ENCODE measurements at places on chromosomes 7 and 10.

GRCh38 chr10:33133557-33133956, 175.5 kb upstream of the ITGB1 start:
- no peak overlapping the region for H3K27ac ChIP-seq
- no peak overlapping the region for H3K4me3 ChIP-seq
- H3K36me3 ChIP-seq = no peaks in the 10 kb centered on the region
- DNase-seq = no peak
- H3K27me3 ChIP-seq = no peaks in the 10 kb centered on the region
- H3K4me1 ChIP-seq = no peaks in the 10 kb centered on the region

GRCh38 chr10:112945811-112946210, 4.2 kb upstream of the TCF7L2 start:
- no peak for DNase-seq
- no peaks in the 10 kb centered on the region for H3K36me3 ChIP-seq
- no peak overlapping the region for H3K4me3 ChIP-seq
- H3K27me3 ChIP-seq = no peaks in the 10 kb centered on the region
- H3K4me1 ChIP-seq = peaks cover 3% of the 10 kb centered on the region

- no peak overlapping the region for H3K27ac ChIP-seq
- no peak for DNase-seq
- peaks cover 3% of the 10 kb centered on the region for H3K4me1 ChIP-seq
- no peak overlapping the region for H3K4me3 ChIP-seq
- no peaks in the 10 kb centered on the region for H3K36me3 ChIP-seq
Measured at GRCh38 chr7:86768967-86769760, 125.5 kb downstream of the GRM3 start.

DNA sequence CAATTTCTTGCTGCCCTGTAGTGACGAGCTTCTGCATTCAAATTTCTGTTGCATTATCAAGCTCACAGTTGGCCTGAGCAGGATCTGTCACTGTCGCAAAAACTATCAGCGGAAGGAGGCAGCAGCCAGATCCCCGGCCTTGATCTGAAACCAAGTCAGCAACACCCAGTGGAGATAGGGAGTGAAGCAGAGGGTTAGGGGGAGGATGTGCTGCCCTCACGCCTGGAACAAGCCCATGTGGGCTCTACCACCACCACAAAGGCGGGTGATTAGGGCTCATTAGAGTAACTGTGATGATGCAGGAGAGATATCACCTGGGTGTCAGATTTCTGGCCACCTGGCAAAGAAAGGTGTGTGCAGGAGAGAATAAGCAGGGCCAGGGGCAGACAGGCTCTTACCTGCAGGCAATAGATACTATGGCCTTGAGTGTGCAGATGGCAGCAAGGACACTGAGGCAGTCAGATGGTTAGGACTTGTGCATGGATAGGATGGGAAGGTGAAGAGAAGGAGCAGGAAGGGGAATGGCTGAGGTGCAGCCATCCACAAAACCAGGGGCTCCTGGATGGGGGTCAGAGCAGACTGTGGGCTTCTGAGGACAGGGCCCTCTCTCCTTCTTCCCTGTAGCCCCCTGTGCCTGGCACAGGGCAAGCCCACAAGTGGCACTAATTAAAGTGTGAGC, 417.3 kb downstream of the RPS24 start:
- no peak overlapping the region for H3K27ac ChIP-seq
- H3K4me1 ChIP-seq = no peaks in the 10 kb centered on the region
- no peaks in the 10 kb centered on the region for H3K27me3 ChIP-seq
- no peak for DNase-seq
- H3K4me3 ChIP-seq = no peak overlapping the region
- no peaks in the 10 kb centered on the region for H3K36me3 ChIP-seq

GRCh38 chr10:113142601-113143362, 192.7 kb downstream of the TCF7L2 start:
- no peaks in the 10 kb centered on the region for H3K27me3 ChIP-seq
- no peak for DNase-seq
- H3K4me3 ChIP-seq = no peak overlapping the region
- peaks cover 16% of the 10 kb centered on the region for H3K36me3 ChIP-seq
- peaks cover 21% of the 10 kb centered on the region for H3K4me1 ChIP-seq

DNA sequence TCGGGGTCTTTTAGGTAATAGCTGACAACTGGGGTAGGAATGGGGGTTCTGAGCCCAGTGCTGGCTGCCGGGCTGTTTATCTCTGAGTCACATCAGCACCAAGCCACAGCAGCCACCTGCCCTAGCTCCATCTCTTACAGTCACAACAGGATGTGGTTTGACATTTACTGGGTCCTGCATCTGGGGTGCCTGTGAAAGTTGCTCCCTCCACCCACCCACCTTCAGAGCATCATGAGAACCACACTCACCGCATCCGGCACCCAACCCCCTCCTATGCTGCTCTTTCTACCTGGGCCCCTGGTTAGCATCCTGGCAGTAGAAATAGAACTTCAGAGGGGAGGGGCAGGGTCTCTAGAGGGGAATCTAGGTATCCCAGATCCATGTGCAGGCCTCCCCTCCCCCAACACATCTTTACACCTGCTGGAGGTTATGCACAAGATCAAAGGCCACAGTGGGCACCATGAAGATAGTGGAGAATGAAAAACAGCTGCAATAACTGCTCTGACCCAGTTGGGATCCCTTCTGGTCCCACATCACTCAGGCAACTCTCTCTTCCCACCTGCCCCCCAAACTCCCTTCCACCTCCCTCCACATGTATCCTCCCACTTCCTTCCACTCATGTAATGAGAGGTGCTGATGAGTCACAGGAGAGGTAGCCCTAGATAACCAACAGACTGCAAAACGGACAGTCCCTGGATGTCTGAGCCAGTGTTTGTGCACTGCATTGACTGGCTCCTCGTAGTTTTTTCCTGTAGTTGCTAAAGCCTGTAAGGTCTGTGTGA, 38.2 kb downstream of the PRSS2 start:
- no peak overlapping the region for H3K27ac ChIP-seq
- no peak overlapping the region for H3K4me3 ChIP-seq
- no peaks in the 10 kb centered on the region for H3K27me3 ChIP-seq
- DNase-seq = no peak
- H3K4me1 ChIP-seq = peaks cover 10% of the 10 kb centered on the region
- H3K36me3 ChIP-seq = no peaks in the 10 kb centered on the region

DNA sequence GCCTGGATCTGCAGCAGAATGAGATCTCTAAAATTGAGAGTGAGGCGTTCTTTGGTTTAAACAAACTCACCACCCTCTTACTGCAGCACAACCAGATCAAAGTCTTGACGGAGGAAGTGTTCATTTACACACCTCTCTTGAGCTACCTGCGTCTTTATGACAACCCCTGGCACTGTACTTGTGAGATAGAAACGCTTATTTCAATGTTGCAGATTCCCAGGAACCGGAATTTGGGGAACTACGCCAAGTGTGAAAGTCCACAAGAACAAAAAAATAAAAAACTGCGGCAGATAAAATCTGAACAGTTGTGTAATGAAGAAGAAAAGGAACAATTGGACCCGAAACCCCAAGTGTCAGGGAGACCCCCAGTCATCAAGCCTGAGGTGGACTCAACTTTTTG, 21.4 kb downstream of the LRRC17 start:
- H3K4me3 ChIP-seq = no peak overlapping the region
- peak overlapping the region; percentile 44 for H3K27ac ChIP-seq
- no peaks in the 10 kb centered on the region for H3K27me3 ChIP-seq
- H3K4me1 ChIP-seq = peaks cover 8% of the 10 kb centered on the region
- DNase-seq = no peak

DNA sequence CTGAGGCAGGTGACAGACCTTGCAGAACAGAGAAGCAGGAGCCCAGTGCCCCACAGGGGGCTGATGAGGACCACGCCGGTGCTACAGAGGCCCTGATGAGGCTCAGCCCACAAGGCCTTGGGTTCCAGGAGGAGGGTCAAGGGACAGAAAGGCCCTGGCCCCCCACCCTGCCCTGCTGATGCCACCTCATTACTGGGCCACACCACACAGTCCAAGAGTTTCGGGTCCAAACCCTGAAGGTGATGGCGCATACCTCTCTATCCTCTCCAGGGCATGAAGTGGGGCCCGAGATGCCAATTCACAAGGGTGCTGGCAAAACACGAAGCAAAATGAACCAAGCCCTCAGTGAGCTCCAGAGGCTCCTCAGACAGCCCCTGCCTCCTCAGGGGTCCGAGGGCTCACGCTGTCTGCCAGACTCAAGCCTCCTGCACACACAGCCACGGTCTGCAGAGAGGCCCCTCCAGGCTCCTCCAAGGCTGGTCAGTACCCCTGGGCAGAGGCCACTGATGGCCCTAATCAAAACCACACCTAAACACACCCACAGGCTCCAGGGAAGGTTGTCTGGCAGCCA, 32.3 kb downstream of the RASGEF1A start:
- DNase-seq = no peak
- H3K27ac ChIP-seq = no peak overlapping the region
- peaks cover 2% of the 10 kb centered on the region for H3K4me1 ChIP-seq
- H3K36me3 ChIP-seq = no peaks in the 10 kb centered on the region
- peaks cover 7% of the 10 kb centered on the region for H3K27me3 ChIP-seq

DNA sequence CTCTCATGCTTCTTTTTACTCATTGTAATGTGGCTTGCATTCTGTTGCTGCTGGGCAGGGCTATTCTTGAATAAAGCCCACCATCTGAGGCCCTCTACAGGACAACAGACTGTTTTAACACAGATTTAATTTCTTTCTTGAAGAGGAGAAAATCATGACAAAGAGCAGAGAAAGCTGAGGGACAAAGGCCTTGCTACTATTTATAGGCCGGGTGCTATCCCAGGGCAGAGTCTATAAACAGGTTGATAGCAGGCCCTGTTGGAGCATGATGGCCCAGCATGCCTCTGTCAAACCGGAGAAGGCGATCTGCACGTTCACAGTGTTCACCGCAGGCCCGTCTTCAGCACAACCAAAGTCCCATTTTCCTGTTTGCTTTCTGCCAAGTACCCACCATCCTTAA, 3.0 kb downstream of the VIPR2 start:
- H3K4me3 ChIP-seq = peak overlapping the region; percentile 79
- H3K27me3 ChIP-seq = peaks cover 19% of the 10 kb centered on the region
- peaks cover 31% of the 10 kb centered on the region for H3K4me1 ChIP-seq
- no peak for DNase-seq
- H3K27ac ChIP-seq = no peak overlapping the region

- no peak overlapping the region for H3K4me3 ChIP-seq
- H3K36me3 ChIP-seq = no peaks in the 10 kb centered on the region
- H3K27me3 ChIP-seq = no peaks in the 10 kb centered on the region
- H3K4me1 ChIP-seq = no peaks in the 10 kb centered on the region
Measured at GRCh38 chr7:114598946-114599345, 184.3 kb downstream of the FOXP2 start.

GRCh38 chr7:114539575-114539974, 125.0 kb downstream of the FOXP2 start:
- H3K4me1 ChIP-seq = no peaks in the 10 kb centered on the region
- no peak overlapping the region for H3K4me3 ChIP-seq
- H3K27me3 ChIP-seq = no peaks in the 10 kb centered on the region
- H3K27ac ChIP-seq = no peak overlapping the region
- no peaks in the 10 kb centered on the region for H3K36me3 ChIP-seq

DNA sequence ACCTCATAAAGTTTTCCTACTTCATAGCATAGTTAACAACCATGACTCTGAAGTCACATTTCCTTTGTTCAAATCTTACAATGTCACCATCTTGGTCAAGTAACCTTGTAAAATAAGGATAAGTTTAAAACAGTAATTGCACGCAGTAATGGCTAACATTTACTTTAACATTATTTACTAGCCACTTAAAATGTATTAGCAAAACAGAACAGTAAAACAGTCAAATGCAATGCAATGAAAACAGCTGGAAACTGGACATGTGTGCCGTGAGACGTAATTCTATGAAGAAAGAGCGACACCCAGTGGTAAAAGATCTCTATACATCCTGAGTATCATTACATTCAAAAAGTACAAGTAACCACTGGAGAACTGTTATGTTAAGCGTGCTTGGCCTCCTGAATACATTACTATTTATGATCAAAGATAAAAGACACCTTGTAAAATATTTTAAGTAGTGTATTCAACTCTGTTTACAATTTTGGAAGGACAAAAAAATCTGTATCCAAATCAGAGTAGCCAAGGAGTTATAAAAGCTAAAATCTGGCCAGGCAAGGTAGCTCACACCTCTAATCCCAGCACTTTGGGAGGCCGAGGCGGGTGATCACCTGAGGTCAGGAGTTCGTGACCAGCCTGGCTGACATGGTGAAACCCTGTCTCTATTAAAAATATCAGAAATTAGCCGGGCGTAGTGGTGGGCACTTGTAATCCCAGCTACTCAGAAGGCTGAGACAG, 27.2 kb downstream of the ATE1 start:
- no peaks in the 10 kb centered on the region for H3K27me3 ChIP-seq
- DNase-seq = no peak
- H3K36me3 ChIP-seq = peaks cover 20% of the 10 kb centered on the region
- no peak overlapping the region for H3K4me3 ChIP-seq
- no peak overlapping the region for H3K27ac ChIP-seq

GRCh38 chr7:43362652-43363034, 220.3 kb upstream of the STK17A start:
- H3K27me3 ChIP-seq = no peaks in the 10 kb centered on the region
- no peak for DNase-seq
- H3K36me3 ChIP-seq = no peaks in the 10 kb centered on the region
- H3K4me3 ChIP-seq = no peak overlapping the region
- no peak overlapping the region for H3K27ac ChIP-seq
- H3K4me1 ChIP-seq = no peaks in the 10 kb centered on the region

GRCh38 chr10:123563994-123564393, 102.2 kb upstream of the GPR26 start:
- no peak overlapping the region for H3K27ac ChIP-seq
- H3K4me3 ChIP-seq = no peak overlapping the region
- no peak for DNase-seq
- H3K4me1 ChIP-seq = no peaks in the 10 kb centered on the region
- H3K27me3 ChIP-seq = no peaks in the 10 kb centered on the region

GRCh38 chr10:104515678-104516199, 125.4 kb upstream of the SORCS3 start:
- no peaks in the 10 kb centered on the region for H3K27me3 ChIP-seq
- no peak overlapping the region for H3K27ac ChIP-seq
- H3K36me3 ChIP-seq = no peaks in the 10 kb centered on the region
- no peak for DNase-seq
- no peak overlapping the region for H3K4me3 ChIP-seq

DNA sequence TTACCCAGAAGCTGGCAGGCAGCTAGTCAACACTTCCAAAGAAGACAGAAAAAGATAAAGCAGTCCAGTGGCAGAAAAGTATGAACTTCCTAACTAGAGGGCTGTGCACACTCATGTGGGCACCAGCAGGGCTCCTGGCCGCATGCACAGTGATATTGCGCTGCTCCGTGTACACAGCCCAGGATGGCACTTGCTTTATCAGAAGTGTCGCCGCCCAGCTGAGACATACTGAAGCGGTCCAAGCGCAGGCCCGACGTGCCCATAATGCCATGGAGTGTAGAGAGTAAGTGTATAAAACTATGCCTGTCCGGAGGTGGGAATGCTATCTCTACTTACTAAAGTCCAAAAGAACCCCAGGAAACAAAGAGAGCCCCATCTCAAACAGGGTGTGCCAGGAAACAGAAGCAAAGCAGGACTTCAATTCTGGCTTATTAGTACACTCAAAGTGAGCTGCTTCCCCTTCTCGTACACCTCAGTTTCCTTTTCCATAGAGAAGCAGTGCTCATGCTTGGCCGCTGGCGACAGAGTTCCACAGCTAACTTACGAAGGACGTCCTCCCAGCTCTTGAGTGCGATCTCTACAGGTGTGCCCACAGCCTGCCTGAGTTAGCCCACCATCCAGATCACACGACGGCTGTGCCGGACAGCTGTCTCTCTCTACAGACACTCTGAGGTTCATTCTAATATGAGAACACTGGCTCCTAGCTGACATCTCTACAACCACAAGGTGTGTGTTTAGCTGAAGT, 234.3 kb downstream of the COBL start:
- no peak for DNase-seq
- no peaks in the 10 kb centered on the region for H3K27me3 ChIP-seq
- no peak overlapping the region for H3K27ac ChIP-seq
- peaks cover 15% of the 10 kb centered on the region for H3K4me1 ChIP-seq
- no peak overlapping the region for H3K4me3 ChIP-seq

GRCh38 chr7:107118109-107118900, 50.5 kb upstream of the HBP1 start:
- no peaks in the 10 kb centered on the region for H3K27me3 ChIP-seq
- DNase-seq = no peak
- H3K36me3 ChIP-seq = no peaks in the 10 kb centered on the region
- H3K27ac ChIP-seq = no peak overlapping the region
- H3K4me1 ChIP-seq = no peaks in the 10 kb centered on the region

Measured in H1 (cell line).